IPS DF 6.9 (cell line): ENCODE measurements at places on chromosomes 2 and 18.

DNA sequence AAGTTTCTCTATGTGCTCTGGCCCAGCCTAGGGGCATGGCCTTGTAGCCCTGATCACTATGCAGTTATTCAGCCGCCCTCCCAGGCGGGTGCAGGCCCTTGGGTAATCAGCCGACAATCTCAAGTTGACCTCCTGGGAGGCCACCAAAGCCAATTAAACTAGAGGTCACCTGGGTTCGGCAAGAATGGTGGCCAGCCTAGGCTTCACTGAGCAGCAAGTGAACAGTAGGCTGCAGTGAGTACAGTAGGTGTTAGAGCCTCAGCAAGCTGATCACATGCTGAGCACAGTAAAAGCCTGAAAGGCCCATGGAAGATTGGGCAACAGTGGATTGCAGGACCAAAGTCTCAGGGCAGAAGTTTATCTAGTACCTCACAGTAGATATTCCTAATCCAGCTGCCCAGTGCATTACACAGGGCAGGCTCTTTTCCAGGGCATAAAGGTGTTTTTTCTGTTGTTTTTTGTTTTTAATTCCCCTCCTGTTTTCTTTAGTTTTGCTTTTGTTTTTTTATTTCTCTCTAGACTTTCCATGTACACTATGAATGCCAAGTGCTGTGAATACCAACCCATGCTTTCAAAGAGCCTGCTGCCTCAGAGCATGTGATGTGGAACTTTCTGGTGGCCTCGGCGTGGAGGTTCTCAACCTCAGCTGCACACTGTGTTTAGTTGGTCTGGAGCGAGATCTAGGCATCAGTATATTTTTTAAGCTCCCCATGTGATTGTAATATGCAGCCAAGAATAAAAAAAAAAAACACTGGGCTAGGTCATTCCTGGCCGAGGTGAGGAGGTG lies 55.9 kb upstream of the ATL2 start:
- no peak for DNase-seq

- DNase-seq, result peak; percentile 13
Observed at GRCh38 chr2:191539068-191539467, 138.9 kb upstream of the NABP1 start.

- DNase-seq, result no peak
Observed at GRCh38 chr2:84782717-84783442, 98.0 kb downstream of the TRABD2A start.

GRCh38 chr18:63120620-63121019 lies 198.9 kb downstream of the BCL2 start:
- DNase-seq, result no peak

DNA sequence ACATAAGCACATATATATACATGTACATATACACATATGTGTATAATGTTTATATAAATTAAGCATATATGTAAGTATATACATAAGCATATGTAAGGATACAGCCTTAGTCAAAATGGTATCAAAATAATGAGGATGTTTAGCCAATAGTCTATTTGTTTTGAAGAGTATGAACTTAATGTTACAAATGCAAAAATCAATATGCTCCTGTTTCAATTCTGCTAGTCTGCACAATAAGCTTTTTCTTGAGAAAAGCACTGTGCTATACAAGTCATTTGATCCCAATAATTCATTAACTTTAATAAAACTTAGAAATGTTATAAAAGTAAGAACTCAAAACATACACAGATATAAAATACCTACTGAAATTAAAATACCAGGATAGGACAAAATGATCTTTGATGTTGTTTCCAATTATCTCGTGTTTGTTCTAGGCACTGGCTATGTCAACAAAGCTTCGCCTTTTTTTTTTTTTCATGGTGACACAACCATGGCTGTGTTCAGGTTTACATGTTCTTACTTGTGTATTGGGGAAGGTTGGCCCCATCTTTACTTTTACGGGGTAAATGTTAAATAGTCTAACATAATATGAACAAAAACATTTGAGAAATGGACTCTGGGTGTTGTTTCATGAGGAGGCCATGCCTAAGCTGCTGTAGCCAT lies 271.1 kb upstream of the CDH19 start:
- no peak for DNase-seq

DNA sequence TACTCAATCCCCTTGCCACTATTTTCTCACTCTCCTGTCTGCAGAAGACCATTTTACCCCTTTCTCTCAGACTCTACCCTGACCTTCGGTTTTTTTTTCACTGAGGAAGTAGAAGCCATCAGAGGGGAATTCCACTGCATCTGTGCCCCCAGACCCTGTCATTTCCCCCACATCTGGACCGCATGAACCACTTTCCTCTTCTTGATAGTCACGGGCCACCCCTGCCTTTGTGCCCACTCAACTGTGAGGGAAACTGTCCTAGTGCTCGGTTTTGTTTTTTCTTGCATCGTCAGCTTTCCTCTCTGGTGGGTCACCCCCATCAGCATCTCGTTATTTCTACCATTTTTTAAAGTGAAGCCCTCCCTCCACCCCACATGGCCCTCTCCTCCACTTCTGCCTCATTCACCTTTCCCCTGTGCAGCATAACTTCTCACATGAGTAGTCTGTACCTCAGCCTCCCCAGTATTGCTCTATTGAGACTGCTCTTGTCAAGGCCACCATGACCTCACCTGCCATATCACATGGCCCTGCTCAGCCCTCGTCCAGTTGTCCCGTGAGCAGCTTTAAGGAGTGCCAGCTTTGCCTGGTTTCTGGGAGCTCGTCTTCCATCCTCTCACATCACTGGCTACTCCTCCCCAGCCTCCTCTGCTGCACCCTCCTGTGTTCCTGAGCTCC lies 32.4 kb downstream of the TMEM87B start:
- no peak for DNase-seq

DNA sequence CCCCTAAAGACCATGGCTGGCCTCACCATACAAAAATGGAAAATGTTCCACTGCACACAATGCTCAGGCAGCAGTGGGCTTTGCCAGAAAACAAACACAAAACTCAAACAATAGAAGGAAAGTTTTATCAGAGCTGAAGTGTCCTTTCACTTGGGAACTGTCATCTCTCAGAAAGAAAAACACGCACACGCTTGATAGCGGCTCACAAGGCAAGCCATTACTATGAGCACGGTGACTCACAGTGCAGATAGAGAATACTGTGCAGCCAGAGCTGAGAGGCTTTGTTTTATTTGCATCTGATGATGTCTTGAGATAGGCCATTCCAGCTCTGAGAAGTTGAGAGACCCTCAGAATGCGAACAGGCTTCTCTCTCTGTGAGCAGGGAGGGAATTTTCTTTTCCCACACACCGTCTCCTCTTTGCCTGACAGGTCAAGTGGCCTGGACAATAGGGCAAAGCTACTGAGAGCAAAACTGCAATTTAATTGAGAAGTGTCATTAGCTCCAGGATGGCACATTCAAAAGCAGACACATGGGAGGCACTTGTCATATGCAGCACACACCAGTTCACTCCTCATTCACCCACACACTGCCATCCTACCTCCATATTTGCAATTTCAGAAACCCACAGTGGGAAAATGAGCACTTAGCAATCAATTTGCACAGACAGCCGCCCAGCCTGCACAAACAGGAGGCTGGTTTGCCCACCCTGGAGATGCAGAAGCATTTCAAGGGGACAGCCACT lies 236.6 kb downstream of the SS18 start:
- DNase-seq, result no peak

GRCh38 chr2:2324565-2325101 lies 6.4 kb downstream of the MYT1L start:
- no peak for DNase-seq

GRCh38 chr2:56250153-56250729 lies 66.5 kb downstream of the CCDC85A start:
- no peak for DNase-seq

GRCh38 chr18:23380001-23380550 lies 73.0 kb upstream of the RIOK3 start:
- DNase-seq, result no peak

DNA sequence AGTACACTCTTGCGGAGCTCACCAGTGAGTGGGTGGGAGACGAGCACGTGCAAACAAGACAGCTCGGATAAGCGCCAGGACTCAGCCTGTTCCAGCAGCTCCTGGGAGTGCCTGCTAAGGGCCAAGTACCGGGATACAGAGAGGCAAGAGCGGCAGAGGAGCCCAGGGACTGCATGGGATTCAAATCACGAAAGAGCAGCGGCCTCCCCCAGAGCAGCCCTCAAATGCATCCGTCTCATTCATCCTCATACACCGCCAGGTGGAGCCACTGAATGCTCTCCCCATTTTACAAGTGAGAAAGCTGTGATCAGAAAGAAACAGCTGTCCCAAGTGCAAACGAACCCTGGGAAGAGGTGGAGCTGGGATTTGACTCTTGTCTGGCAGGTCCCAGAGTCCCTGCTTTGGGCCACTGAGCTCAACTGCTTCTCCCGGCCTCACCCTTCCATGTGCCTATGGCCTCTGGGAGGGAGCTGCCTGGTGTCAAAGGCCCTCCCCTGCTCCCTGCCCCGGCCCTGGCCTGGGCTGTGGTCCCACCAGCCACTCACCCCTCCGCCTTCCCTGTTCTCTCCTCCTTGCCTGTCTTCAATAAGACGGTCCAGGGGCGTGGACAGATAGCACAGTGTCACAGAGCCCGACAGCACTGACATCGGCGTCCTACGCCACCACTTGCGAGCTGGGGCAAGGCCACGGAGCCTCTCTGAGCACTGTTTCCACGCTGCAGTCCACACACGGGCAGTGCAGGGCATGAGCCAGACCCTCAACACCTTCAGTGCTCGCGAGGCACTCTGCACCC lies 72.8 kb upstream of the TAF1B start:
- DNase-seq, result peak; percentile 72

DNA sequence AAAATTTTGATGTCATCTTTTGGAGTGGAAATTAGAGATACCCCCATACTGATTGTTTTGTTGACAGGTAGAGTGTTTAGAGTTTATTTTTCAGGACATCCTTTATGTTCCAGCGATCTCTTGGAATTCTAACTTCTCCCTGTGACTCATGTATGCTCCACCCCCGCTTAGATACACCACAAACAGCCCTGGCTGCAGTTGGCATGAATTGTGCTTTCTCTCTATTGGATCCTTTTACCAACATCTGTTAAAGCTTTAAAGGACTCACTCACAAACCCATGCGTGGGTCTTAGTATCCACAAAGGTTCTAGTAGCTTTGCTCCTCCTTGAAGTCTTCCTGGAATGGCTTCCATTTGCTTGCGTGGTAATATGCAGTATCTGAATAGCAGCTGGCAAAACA lies 409.5 kb upstream of the POU3F3 start:
- no peak for DNase-seq

DNA sequence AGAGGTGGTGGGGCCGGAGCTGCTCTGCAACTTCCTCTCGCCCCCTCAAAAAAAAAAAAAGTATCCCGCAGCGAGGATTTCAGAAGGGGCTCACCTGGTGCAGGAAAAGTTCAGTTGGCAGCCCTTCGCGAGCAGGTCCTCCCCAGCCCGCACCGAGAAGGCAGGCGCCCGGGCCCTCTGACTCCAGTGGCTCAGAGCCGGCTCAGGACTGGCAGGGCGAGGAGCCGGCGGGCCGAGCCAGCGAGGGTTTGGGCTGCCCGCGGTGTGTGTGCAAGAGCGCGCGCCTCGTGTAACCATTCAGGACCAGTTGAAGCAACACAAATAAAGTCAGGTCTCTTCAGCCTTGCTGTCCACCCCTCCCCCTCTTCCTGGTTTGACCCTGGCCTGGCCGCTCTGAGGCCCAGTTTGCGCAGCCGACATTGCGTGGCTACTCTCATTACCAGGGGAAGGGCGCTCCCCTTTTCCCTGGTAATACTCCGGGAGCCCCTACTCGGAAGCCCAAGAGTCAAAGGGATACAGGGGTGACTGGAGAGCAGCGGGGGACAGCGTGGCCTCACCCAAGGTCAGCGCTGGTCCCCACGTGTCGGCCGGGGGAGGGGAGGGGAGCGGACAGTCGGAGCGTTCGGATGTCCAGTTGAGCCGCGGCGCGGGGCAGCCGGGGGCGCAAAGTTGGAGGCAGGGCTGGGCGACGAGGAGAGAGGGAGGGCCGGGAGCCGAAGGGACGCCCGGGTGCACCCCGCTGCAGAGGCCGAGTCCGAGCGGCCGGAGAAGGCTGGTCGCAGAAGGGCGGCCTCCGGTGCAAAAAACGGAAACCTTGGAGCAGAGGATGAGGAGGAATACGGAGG lies 12.3 kb downstream of the EN1 start:
- no peak for DNase-seq

DNA sequence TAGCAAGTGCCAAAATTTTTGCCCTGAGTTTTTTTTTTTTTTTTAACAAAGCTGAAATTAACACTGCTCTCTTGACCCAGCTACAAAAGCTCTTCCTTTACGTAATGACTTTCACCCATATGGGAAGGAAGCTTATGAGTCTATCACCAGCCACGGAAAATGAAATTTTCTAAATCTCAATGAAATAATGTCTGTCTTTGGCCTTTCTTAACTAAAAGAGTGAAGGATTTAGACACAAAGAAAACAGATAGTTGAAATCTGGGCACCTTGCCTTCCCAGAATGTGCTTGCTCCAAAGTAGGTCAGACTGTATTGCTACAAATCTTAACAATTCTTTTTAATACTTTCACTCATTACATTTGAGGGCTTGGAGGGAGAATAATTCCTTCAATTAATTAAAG lies 180.8 kb upstream of the MGAT5 start:
- DNase-seq, result no peak

- no peak for DNase-seq
Observed at GRCh38 chr2:133608291-133608690, 40.0 kb upstream of the NCKAP5 start.

DNA sequence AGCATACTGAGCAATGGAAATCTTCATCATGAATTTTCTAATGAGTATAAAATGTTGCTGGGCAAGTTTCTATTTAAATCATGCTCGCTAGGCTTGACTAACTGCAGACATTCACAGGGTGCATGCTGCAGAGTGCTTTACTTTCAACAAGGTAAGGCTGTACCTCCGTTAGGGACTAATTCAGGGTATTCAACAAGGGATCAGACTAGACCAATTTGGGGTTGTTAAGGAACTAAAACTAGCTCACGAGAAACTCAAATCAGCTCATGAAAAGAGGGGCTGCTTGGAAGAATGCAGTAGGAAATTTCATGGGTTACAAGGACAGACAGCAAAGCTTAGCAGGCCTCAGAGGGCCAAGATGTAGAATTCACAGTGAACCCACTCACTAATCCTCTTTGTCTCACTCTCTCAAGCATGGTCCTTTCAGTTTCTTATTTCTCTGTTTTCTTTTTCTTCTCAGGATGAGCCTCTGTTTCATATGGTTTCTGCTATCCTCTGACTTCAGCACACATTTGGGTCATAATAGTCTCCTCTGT lies 2.2 kb downstream of the MYO3B start:
- DNase-seq, result no peak

GRCh38 chr2:46198164-46198883 lies 98.9 kb upstream of the EPAS1 start:
- no peak for DNase-seq
